ENCODE measurements at places on chromosomes 1 and 21.

DNA sequence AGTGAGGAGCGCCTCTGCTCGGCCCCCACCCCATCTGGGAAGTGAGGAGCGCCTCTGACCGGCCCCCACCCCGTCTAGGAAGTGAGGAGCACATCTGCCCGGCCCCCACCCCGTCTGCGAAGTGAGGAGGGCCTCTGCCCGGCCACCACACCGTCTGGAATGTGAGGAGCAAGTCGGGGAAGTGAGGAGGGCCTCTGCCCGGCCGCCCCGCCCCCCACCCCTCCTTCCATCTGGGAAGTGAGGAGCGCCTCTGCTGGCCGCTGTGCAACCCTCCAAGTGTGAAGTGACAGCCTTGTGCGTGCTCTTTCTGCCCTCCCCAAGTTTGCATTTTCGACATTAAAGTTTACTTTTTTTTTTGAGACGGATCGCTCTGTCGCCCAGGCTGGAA, 5.1 kb upstream of the ZZZ3 start:
- no peak for DNase-seq

DNA sequence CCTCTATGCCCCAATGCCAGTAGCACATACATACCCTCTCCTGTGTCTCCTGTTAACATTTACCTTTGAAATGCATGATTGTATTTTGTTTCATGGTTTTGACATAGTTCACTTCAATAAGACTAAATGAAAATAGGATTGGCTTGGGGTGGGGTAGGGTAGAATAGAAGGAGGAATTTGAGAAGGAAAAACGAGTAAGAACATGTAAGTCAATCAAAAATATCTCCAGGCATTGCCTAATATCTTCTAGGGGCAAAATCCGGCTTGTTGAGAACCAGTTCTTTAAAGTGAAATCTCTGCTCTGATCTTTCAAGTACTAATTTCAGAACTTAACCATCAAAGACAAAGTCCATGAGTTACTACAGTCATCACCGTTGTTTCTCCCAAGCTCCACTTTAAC, 31.8 kb upstream of the RGS2 start:
- DNase-seq: no peak

DNA sequence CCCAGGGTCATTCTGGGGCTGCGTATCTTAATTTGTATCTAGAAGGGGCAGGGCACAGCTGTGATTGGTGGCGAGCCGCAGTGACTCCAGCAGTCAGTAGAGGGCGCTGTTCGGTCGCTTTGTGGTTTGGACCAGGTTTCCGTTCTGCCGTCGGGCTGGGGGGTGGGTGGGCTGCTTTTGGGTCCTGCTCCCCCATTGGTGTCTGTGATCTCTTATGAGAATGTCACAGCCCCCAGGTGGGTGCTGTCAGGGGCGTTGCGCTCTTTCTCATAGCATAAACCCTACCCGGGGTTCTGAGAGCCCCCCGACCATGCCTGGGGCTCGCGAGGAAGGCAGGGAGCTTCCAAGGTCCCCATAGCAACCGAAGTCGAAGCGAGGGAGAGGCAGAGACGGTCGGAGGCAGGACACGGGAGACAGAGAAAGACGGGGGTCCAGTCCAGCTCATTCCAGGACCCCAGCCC, 5.4 kb downstream of the TFF3 start:
- DNase-seq: peak; percentile 23

GRCh38 chr1:109370712-109371340, 26.9 kb downstream of the SORT1 start:
- DNase-seq: no peak

GRCh38 chr21:37547615-37548200, 181.1 kb downstream of the DYRK1A start:
- no peak for DNase-seq

DNA sequence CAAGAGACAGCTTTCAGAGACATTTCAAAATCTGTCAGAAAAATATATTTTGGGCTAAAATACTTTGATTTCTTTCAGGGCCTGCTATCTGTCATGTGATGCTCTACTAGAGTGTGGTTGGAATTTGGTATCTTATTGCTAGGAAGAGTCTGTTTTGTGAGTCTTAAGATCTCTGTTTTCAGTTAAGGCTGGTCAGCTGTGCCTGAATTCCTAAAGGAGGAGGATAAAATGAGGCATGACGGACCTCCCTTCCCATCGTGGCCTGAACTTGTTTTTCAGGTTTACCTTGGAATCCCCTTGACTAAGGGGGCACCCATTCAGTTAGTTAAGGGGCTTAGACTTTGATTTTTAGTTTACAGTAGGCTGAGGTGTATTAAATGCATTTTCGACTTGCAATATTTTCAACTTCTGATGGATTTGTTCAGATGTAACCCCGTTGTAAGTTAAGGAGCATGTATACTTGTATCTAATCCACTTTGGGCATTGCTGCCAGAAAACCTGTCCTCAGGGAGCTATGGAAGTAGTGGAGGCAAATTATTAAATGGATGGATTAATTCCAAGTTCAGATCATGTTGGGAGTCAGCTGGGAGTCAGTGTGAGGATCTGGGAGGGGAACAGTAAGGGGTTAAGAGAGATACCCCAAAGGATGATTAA, 18.3 kb downstream of the CAPN2 start:
- no peak for DNase-seq

- no peak for DNase-seq
Observed at GRCh38 chr1:192316942-192317450, at the start of gene RGS21. TSS of gene RGS21 (plus strand) at chr1:192316992. CDS start at chr1:192343037, 26,045 bp downstream.

GRCh38 chr1:212458817-212459216, 26.1 kb downstream of the NENF start:
- DNase-seq: no peak

DNA sequence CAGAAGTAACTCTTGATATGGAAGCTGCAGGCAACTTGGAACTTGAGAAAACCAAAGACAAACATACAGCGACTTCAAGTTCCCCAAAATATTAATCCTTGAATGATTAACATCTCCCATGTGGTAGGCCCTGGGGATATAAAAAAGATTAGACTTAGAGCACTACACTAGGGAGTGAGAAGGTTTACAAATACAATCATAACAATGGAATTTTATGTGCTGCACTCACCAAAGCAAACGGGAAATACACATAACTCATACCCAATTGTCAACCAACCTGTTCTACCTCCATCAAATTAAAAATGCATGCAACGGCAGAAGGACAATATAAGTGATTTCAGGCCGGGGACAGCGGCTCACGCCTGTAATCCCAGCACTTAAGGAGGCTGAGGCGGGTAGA, 3.7 kb downstream of the SMYD3 start:
- no peak for DNase-seq

GRCh38 chr1:93613898-93614297, 67.7 kb downstream of the BCAR3 start:
- DNase-seq: no peak

DNA sequence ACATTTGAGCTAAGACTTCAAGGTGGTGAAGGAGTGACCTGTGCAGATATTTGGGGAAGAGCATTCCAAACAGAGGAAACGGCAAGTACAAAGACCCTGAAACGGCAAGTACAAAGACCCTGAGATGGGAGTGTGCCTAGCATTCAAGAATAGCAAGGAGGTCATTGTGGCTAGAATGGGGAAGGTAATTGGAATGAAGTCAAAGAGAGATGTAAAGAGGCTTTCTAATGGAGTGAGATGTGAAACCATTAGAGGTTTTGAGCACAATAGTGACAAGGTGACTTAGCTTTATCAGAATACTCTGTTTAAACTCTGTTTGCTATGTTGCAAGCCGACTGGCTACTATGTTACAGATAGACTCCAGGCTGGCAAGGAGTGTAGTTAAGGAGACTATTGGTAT, 4.4 kb downstream of the CDC7 start:
- DNase-seq: no peak

DNA sequence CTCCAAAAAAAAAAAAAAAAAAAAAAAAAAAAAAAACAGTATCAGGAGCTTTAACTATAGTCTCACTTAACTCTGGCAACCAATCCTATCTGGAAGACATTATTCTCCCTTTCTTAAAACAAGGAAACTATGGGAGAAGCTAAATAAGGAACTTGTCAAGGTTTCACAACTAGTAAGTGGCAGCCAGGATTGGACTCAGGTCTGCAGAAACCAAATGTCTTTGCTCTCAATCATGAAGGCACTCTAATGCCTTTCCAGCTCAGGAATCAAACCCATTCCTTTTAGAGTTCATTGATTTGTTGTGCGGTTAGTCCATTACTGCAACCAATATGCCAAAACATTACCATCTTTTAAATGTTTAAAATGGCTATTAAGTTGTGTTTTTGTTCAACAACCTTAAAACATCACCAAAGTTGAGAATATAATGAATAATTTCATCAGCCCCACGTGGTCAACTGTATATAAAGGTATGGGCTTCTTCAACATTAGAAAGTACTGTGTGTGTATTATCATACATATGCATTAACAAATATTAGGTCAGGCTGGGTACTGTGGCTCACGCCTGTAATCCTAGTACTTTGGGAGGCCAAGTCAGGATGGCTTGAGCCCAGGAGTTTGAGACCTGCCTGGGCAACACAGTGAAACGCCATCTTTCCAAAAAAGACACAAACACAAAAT, 1.5 kb downstream of the EPRS1 start:
- DNase-seq: no peak

- DNase-seq: peak; percentile 59
Observed at GRCh38 chr1:85200463-85201339, at the start of gene SYDE2. TSS of gene SYDE2 (minus strand) at chr1:85201016. CDS start at chr1:85200996, 20 bp downstream.

DNA sequence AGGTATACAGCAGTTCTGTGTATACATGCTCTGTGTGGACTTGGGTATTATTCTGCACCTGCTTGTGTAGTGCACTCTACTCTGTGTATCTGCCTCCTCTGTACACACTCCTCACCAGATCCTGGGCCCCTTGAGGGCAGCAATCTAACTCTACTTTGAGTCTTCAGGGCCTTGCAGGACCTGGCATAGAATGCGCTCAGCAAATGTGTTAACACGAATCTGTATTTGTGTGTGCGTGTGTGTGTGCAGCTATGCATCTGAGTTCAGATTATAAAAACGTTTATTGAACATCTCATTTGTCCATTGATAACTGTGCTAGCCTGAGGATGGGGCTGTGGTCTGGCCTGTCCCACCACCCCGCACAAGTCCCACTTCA, 3.9 kb upstream of the MEF2D start:
- no peak for DNase-seq

DNA sequence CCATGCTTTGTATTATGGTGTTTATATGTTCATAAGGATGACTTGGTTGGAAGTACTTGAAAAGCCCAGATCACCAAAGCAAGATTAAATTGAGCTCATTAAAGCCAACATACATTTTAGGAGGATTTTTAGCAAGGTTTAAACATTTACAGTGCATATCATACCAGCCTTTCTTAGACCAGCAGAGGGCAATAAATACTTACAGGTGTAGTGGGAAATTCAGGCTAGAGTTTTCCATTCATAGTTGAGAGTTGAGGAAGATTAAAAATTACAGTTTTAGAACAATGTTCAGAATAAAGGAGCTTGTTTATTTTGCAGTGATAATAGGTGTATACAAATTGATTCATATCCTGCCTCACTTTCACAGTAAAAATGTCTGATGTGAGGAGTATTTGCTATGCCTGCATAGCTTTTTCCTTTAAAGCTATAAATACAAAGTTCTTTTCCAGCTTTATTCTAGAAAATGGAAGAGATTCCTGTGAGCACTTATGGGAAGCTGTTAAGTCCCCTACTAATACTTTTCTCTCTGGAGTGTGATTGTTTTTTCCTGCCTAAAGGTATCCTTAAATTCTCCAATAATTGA, 35.3 kb downstream of the DTL start:
- DNase-seq: no peak

DNA sequence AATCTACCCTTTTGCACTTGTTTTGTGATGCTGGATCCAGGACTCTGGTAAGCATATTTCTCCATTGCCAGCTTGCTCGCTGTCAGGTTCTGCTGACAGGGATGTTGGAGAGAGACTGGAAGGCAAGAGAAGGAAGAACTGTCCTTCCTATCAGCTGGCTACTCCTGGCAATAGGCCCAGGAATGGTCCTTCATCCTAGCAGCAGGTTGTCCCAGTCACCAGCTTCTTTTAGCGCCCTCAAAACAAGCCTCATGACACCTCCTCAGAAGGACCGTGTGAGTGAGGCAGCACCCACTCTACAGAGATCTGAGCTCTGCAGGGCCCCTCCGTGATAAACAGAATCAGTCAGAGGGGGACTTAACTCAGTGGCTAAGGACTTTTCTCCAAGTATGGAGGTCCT, 33.1 kb upstream of the SLAMF9 start:
- no peak for DNase-seq

DNA sequence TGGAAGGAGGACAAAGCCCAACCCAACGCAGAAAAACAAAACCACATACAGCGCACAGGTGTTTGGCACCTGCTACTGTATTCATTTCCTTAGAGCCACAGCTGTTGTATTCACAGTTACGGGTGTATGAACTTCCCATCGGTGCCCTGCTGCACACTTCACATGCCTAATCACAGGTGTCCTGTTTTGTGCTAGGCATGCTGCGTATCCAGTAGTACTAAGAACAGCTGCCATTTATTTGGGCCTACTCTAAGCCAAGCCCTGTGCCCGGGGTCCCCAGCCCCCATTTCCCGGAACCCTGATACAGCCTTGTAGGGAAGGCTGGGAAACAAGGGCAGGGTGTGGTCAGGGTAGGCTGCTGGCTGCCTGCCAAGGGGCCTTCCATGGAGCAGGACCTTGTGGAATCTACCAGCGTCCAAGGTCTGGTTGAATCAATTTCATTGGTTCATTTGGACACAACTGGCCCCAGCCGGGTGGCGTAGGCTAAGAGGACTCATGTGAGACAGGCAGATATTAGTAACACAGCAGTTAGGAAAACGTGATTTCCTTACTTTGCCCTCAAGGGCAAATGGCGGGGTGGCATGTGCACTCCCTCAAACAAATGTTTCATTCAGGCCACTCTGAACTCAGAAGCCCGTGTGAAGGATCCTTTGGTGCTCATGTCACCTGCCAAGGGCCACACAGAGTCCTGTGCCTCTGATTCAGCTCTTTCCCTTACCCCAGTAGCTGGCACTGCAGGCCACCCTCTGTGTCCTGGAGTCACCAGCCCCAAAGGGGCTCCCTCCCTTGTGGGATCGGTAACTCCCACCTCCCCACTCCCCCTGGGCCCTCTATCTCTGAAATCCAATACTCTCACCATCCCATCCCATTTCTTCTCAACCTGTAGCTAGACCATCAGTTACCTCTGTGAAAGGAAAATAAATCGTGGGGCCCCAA, 986 bp upstream of the RNF186 start:
- DNase-seq: no peak

DNA sequence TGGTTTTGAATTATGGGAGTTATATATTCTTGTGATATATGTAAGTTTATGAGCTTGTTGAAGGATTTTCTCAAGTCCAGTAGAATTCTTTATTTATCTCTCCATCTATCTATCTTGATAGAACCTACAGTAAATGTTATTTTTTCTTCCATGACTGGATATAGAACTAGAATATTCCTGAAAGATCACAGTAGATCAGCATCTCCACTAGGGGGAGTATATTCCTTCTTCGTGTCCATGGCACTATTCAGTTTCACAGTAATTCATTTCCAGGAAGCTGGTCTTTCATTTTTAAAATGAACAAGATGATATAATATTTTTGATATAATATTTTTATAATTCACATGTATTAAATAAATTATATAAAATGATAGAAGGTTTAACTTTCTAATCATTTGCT, 18.8 kb downstream of the TMPRSS15 start:
- DNase-seq: no peak
